RPMI7951 (cell line): ENCODE measurements at places on chromosomes 6 and 20. TPM values are rescaled to one million over a fixed set of nuclear protein-coding genes. Genes with fewer than 3 reads are reported as not detected.

The RGS17 gene
- 3.2 and 4.4 TPM in 2 replicates for total RNA-seq

- DNase-seq: no peak
Measured at GRCh38 chr20:51401496-51401895, 141.0 kb downstream of the NFATC2 start.

The SEMG1 gene
- not detected in 2 replicates for total RNA-seq

GRCh38 chr6:105889902-105890301 lies 196.2 kb upstream of the PRDM1 start:
- no peak for DNase-seq

DNA sequence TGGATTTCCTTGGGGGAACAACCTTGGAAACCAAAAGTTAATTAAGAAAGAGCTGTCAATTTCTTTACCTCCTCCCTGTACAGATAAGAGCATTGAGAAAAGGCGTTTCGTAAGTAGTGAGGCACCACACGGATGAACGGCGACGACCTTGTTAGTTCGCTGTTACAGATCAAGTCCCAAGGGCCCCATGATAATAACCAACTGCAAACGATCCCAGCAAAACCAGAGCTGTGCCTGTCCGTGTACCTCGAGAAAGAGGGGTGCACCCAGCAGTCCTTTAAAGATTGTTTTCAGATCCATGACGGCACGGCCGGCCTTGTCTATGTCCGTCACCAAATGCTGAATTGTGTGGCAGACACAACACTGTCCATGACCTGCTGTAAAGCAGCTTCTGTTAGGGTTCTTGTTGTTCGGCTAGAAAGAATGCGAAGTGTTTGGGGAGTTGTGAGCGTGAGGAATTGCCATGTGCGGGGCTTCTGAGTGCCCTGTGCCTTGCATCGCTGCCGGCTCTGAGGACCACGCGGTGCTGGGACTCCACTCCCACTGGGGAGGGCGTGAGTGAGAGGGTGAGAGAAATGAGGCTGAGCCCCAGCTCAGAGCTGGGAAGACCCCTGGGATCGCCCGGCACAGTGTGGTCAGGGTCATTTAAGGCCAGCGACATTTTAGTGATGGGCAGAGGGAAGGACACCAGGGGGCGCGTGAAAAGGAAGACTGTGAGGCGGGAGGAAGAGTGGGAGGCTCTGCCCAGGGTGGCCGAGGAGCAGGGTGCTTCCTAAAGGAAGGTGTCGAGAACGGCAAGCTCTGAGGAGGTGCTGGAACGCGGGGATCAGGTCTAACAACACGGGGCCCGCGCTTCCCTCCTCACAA lies 136.8 kb upstream of the RPS6KA2 start:
- DNase-seq: no peak

The MRAP2 gene
- total RNA-seq: 6.6 and 8.4 TPM in 2 replicates

DNA sequence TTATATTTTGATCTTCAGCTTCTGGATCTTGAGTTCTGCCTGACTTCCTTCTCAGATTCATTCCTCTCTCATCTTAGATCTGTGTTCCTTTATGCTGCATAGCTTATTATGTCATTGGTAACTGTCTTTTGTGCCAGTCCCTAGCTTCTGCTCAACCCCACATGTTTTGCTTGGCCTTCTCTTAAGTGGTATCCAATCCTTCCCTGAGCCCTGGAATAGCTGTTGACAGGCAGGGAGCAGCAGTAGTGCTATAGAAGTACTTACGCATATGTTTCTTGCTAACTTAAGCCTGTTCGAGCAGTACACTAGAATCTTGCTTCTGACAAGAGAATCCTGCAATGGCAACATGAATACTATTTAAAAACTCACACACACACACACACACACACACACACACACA lies 13.6 kb upstream of the GRIK2 start:
- DNase-seq: no peak

GRCh38 chr6:21005816-21006570 lies 471.7 kb downstream of the CDKAL1 start:
- peak; percentile 92 for DNase-seq

The POM121L2 gene
- 0.12 TPM in 1 of 2 replicates, not detected in the other for total RNA-seq

The NPEPL1 gene
- 11.2 and 13.8 TPM in 2 replicates for total RNA-seq

GRCh38 chr20:1075616-1076015 lies 42.8 kb upstream of the PSMF1 start:
- DNase-seq: no peak

DNA sequence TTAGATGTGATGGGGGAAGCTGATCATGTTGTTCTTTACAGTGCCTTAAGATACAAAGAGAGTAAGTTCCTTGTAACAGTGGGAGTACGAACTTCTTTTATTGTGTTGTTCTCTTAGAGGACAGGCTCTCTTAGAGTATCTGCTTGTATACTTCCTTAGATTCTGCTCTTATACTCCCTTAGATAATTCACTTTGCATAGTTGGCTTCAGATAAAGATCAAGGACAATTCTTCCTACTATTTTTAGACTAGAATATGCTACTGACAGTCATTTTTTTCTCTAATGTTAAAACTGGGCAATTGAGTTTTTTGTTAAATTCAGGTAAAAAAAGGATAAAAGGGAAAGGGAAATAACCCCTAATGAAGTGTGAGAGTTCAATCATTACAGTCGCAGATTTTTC lies 138.7 kb downstream of the MYB start:
- DNase-seq: no peak

The RHAG gene
- not detected in 2 replicates for total RNA-seq

DNA sequence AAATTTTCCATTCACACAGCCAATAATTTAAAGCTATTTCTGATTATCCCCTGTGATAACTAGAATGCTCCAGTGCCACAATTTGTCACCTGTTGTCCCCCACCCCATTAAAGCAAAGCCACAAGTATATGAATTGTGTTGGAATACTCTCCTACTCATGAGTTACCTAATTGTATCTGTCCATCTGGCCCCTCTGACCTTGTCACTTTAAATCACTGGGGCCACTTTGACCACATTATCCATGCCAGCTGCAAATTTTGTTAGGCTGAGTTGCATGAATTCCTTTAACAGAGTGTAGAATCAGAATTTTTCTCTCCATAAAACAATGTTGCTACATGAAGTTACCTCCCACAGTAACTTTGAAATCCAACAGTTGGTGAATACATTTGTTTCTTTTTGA lies 204.6 kb downstream of the MEI4 start:
- no peak for DNase-seq
